Stimulated activated CD8-positive, alpha-beta memory T cell treated with anti-CD3 and anti-CD28 coated beads, Interleukin-15, amount 100 ng/mL, for 1 hour (primary cell): ENCODE measurements at places on chromosomes 1 and 21.

DNA sequence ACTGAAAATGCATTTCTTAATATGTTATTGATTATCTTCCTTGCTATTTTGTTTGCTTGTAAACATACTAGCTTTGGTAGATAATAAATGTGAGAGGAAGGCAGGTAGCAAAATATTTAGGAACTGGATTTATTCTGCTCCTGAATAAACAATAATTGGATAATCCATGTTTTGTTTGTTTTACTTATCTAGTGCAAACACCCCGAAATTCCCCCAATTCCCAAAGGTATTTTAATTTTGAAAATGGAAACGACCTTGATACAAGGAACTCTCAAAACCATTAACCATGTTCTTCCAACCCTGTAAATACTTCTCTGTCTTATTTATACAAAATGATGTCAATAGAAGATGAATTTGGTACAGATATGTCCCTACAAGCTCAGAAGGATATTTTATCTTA lies 3.0 kb downstream of the USH2A start:
- DNase-seq, result no peak

DNA sequence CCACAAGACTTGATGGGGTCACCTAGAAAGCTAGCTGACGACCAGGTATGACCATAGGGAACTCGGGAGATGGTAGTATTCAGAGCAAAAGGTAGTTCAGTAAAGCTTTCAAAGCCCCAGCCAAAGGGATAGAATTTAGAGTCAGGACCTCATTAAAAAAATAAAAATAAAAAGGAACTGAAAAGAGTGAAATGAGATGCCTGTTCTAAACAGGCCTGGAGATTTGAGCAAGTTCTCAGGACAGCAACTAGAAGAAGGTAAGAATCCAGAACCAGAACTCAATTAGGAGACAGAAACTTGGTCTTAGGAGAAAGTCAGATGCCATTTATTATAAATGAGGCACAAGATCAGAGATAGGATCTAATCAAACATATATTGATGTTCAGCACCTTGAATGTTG lies 265.5 kb upstream of the CACYBP start:
- DNase-seq, result no peak

- DNase-seq, result no peak
Measured at GRCh38 chr1:25945761-25946160, 39.5 kb upstream of the STMN1 start.

DNA sequence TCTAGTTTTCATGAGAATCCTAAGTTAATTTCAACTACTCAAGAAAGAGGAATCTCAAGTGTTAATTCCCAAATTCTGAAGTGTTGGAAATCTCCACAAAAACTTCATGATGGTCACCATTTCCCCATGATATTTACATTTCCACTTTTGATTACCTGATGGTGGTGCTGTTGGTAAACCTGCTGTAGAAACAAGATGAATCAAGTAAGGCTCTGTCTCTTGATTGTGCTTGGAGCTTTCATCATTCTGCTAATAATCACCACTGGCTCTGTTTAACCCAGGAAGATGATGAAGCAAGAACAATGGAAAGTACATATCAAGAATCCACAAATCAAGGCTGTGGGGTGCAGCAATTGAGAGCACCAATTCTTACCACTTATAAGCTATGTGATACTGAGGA lies 77.8 kb downstream of the C4BPA start:
- DNase-seq, result no peak

DNA sequence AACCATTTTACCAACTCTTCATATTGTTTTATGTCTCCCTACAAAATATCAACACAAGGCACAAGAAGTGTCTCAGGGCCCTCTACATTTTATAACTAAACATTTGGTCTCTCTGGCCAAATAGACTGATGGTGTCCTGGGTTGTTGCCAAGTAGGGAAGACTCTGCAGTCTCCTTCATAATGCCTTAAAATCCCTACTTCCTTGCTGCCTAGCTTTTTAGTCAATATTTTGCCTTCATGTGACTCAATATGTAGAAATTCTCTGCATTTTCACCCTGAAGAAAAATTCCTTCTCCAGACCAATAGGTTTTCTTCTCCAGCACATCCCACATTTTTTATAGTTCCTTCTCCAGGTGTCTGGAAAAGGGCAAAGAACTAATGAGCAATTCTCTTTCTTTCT lies 72.6 kb upstream of the IPO9 start:
- DNase-seq, result no peak

DNA sequence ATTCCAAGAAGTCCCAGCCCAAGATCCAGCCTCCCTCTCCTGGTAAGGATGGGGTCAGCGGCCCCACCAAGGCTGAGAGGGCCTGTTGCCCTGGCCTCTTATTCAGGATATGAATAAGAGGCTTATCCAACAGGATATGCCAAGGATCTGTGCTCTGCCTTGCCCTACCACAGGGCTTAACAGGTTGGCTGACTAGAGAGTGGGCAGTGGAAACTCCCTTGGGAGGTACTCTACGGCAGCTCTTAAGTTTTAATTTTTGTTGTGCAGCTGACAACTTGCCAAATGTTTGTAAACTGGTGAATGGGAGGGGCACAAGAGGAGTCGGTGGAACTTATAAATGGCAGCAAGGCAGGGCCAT lies 16.5 kb upstream of the PIGV start:
- DNase-seq, result no peak

- no peak for DNase-seq
Measured at GRCh38 chr1:5220821-5221220, 566.4 kb downstream of the AJAP1 start.

DNA sequence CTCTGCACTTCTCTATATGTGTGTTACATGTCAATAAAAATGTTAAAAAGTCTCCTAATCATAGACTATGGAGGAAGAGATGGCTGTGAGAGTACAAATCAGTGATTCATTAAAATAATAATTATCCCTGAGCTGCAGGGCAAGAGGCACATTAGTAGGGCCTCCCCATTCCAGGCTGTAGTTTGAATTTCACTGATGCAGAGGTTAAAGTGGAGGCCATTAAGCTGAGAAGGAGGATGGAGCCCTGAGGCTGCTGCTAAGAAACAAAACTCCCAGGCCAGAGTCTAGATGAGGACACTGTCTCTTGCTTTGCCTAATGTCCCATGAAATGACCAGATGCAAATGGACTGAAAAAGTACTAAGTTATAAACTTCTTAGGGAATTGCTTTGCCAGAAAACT lies 89.1 kb upstream of the WDR26 start:
- DNase-seq, result no peak

DNA sequence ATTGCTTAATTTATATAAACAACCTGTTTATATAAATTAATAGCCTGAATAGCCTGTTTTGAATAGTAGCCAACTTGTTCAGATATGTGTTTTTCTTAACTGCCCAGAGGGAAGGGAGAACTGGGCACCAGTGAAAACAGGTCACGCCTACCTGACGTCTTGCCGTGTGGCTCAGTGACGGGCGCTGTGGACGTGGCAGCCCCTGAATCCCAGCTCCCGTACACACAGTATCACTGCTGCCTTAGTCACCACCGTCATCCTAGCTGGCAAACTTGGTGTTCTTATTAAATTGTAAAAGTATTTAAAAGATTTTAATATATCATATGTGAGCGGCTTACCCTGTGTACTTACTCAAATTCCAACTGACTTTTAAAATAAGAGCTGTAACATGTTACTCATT lies 35.4 kb upstream of the TRAPPC10 start:
- DNase-seq, result no peak

GRCh38 chr1:167995038-167995437 lies 58.2 kb upstream of the MPC2 start:
- DNase-seq, result no peak

- DNase-seq, result no peak
Measured at GRCh38 chr1:183282101-183282855, 96.2 kb downstream of the LAMC2 start.

GRCh38 chr1:186982116-186982515 lies 153.4 kb downstream of the PLA2G4A start:
- DNase-seq, result no peak

DNA sequence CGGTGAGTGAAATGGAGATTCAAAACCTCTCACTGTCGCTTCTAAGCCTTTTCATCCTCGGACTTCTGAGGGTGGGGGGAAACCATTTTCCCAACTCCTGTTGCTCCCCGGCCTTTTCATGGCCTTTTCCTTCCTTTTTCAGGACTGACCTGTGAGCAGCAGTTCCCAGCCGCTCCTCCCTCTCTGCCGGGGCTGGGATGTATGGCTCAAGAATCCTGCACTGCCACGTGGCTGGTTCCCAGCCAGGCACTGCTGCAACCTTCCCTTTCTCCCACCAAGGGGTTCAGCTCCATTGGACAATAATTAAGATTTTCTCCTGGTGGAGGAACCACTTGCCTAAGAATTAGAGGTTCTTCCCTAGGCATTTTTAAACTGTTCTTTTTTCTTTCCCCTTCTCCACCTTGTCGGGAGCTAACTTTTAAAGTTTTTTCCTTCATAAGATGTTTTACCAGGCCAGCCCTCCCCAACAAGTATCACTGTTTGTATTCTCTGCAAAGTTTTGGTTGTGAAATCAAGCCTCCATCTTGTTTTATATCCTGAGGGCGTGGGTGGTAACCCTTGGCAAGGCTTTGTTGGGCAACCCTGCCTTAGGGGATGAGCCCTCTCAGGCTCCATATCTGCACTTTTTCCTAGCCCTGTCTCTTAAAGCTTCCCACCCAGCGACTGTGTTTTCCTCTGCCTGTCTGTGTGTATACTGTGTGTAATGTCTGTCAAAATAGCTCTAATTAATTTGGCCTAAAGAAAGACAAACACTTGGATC lies 1166.6 kb upstream of the ADGRL2 start:
- DNase-seq, result no peak

DNA sequence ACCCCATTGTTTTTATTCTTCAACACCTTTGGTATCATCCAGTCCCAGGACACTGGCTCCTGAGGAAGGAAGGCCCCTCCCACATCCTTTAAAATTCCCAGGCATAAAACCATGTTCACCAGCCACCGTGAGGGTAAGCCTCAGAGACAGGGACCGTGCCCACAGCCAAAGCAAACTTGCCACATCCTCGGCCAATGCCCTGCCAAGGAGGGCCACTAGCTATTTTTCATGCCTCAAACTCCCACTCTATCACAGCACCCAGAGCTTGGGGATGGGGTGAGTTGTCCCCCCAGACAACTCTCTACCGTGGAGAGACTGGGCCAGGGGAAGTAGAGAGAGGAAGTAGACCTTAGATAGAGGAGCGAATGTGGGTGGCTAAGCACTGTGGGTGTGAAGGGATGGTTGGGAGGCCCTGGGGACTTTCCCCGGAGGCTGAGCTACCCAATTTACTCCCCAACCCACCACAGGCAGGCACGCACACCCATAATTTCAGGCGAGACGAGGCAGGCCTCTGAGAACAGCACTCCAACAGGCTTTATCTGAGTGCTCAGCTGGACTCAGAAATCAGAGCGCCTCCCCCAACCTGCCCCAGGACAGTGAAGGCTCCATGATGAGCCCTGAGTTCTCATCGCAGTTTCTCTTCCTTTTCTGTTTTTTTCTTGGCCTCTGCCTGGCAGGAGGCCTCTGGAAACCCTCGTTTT lies 15.9 kb upstream of the BTG2 start:
- DNase-seq, result peak; percentile 68

GRCh38 chr21:27561116-27561515 lies 594.2 kb upstream of the ADAMTS5 start:
- DNase-seq, result no peak

DNA sequence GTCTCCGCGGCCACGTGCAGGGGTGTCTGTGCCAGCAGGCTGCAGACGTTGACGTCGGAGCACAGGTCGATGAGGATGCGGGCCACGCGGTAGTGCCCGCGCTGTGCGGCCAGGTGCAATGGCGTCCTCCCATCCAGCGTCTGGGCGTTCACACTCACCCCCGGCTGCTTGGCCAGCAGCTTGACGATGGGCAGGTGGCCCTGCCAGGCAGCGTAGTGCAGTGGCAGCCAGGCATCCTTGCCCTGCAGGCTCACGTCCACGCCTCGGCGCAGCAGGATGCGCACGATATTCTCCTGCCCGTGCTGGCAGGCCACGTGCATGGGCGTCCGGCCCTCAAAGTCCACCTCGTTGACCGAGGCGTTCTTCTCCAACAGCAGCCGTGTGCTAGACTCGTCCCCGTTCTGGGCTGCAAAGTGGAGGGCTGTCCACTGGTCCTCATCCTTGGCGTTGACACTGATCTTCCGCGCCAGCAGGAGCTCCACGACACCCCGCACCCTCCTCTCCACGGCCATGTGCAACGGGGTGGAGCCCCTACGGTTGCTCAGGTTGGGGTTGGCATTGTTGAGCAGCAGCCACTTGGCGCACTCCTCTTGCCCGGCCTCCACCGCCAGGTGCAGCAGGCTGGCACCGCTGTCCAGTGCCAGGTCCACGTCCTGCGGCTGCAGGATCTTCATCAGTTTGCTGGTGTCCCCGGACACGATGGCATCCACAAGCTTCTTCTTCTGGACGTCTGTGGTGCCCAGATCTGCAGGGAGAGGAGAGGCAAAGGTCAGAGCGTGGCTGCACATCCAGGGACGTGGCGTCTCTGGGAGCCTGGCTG lies 25.4 kb downstream of the RIPK4 start:
- no peak for DNase-seq

DNA sequence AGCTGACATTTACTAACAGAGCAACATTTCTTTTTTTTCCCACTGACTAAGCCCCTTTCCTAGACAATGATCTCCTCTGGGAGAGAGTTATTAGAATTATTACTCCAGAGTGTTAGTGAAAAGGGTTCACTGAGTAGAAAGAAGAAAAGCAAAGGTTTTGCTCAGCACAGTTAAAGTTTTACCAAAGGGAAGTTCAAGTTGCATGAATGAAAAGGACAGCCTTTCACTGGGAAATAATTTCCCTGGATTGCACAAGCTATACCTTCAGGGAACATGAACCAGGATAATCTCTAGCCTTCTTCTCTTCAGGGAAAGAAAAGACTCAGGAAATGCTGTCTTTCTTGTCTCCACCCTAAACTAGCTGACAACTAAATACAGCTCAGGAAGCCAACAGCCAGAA lies 71.4 kb upstream of the ESRRG start:
- no peak for DNase-seq

DNA sequence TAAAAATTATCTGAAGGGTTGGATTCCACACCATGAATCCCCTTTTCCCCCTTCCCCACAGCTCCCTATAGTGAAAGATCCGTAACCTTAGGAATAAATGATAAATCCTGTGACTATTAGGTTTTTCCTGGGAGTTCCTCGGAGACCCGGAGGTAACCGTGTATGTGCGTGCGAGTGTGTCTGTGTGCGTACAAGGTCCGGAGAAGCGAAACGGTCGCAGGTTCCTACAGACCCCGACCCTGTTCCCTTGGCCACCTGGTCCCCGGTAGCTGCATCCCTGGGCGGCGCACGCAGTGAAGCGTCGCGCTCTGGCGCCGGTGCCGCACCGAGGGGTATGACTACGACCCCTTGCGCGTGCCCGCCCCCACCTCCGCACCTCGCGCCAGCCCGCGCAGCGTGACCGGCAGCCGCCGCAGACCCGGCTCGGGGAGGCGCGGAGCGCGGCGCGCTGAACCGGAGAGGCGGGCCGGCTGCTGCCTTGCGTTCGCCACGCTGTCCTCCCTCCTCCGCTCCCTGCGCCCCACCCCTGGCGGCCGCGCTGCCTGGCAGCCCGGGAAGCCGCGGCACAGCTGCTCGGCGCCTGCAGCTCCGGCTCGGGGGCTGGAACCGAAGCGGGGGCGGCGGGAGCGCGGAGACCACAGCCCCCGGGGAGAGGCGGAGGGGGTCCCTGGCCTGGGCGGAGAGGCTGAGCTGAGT lies at the start of gene AK5:
TSS of gene AK5 (plus strand) at position 529 of the 696 bp plus-strand sequence. CDS start 295 bp downstream, outside the sequence.
- DNase-seq, result no peak

- DNase-seq, result no peak
Measured at GRCh38 chr1:75165264-75165663, 31.1 kb downstream of the LHX8 start.

- no peak for DNase-seq
Measured at GRCh38 chr1:111725192-111725591, 14.0 kb downstream of the INKA2 start.
